ENCODE measurements at places on chromosomes 3 and 15.
A peak's percentile ranks its signal among the peaks of the same experiment; 100 is the strongest.

DNA sequence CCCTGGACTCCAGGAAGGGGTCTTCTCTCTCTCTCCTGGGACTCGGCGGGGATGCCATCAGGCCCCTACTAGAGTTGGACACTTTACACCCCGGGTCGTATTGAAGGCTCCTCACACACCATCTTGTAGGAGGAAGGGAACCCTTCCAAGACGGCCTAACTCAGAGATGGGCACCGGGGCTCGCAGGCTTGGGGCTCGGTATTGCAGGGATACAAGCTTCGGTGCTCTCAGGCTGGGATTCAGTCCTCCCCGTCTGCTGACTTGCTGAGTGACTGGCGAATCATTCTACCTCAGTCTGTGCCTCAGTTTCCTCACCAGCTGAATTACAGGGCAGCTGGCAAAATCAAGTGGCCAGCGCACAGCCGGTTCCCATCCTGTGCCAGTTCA, 419 bp upstream of the CALML4 start:
- no peak for DNase-seq

DNA sequence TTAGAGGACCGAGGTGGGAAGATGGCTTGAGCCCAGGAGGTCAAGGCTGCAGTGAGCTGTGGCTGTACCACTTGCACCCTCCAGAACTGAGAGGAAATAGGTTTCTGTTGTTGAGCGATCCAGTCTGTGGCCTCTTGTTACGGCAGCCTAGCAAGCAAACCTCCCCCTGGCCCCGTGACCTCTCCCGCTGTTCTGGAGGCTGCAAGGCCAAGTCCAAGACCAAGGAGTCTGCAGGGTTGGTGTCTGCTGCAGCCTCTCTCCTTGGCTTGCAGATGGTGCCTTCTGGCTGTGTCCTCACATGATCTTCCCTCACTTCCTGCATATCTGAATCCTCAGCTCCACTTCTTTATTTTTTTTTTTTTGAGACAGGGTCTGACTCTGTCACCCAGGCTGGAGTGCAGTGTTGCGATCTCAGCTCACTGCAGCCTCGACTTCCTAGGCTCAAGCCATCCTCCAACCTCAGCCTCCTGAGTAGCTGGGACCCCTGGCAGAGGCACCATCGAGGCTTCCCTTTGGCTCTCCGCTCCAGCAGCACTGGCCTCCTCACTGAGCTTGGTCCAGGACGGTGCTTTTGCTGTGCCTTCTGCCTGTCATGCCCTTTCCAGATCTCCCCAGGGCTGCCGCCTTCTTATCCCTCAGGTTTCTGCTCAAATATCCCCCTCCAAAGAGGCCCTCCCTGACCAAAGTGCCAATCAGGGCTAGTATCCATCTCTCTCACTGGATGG, 18.0 kb upstream of the PLXND1 start:
- no peak for DNase-seq

DNA sequence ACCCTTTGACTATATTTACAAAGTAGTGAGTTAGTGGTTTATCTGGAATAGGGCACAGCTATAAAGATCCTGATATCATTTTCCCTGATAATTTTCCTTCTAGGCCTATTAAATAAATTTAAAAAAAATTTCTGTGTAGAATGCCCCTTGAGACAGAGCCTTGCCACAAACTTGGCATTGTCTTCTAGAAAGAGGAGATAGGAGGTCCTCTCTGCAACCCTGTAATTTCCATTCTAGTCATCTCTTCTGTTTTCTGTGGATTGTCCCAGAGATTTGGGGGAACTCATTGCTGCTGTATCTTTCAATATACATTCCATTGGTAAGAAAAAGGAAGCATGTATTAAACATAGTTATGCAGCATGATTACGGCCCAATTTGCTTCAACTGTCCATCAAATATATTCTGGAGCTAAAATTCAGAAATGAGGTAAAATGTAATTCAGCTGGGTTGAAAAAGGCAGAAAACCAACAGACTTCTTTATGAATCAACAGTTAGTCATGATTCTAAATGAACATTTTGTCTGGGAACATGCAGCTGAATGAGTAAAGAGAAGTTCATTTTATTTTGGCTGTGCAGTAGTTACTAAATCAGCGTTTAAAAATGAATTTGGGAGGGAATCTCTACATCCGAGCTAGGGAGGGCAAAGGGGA, 401.1 kb downstream of the NAALADL2 start:
- no peak for DNase-seq

- DNase-seq: no peak
Observed at GRCh38 chr15:26504009-26504408, 268.9 kb downstream of the GABRB3 start.

- DNase-seq: no peak
Observed at GRCh38 chr15:66749841-66750575, 48.0 kb downstream of the SMAD6 start.

- peak; percentile 67 for DNase-seq
Observed at GRCh38 chr15:60649845-60650548, 171.1 kb upstream of the ICE2 start.

DNA sequence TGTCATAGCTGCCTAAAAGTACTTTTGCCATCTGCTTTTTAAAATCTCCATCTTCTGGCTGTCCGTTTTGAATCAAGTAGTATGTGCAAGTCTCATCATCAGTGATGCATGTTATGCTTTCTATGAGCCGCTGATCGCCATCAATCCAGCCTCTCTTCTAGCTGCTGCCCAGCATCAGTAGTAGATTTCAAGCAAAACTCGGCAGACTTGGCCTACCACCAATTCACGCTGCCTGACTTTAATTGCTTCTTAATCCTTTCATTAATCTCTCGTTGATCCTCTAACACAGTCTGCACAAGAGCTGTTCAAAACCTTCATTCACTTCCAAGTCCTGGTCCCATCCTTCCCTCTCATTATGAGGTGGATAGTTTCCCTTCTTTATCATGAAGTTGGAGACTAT, 104.9 kb downstream of the NSUN3 start:
- no peak for DNase-seq

- DNase-seq: no peak
Observed at GRCh38 chr3:44960387-44961026, 15.5 kb downstream of the ZDHHC3 start.

DNA sequence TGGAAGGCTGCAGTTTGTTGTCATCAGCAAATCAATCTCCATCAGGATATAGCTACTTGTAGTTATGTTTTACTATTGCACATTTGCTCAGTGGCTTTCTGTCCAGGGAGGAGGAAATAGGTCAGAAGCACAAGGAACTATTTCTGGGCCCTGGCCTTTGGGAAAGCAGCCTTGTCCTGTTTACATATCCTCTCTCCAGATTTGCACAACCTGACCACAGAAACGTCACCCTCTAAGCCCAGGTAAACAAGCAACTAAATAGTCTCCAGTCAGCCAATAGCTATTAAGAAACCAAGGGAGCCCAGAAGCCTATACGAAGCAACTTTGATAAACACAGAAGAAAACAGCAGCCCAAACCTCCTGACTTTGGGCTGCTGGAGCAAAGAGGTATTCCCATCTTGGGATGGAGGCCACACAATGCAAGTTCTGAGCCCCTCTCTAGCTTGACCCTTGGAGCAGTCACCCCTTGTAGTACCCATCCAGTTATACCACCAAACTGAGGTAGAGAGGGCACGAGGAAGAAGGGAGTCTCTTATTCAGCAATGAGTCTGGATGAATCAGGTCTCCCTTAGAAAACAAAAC, 2.3 kb upstream of the FEM1B start:
- DNase-seq: no peak

DNA sequence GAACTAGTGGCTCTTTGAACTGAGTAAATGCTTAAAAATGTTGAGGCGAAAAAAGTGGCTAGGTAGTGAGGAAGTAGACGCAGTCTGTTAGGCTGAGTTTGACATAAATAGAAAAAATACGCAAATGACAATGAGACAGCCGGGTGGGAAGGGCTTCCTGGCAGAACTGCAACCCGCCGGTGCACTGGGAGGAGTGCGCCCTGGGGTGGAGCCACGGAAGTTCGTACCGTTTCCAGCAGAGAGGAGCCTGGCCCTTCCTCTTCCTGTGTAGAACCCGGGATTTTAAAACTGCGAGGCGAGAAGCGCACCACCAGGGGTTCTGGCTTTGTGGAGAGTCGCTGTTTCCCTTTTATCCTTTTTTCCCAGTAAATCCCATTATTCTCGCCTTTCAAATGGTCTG, 602.6 kb downstream of the PYDC2 start:
- DNase-seq: no peak

GRCh38 chr15:89419370-89419984, 76.9 kb downstream of the RHCG start:
- DNase-seq: peak; percentile 40

- no peak for DNase-seq
Observed at GRCh38 chr15:89051875-89052274, 36.4 kb upstream of the ABHD2 start.

GRCh38 chr3:112855883-112856282, 9.2 kb upstream of the CD200R1L start:
- DNase-seq: no peak

Measured in activated naive CD4-positive, alpha-beta T cell treated with Interleukin-2 at 50 U/mL for 16 hours (primary cell).